Stimulated activated CD8-positive, alpha-beta memory T cell treated with anti-CD3 and anti-CD28 coated beads, Interleukin-4, amount 100 ng/mL, for 1 hour (primary cell): ENCODE measurements at places on chromosomes 4 and X.

- no peak for DNase-seq
These were observed 947.9 kb downstream of the FAT4 start for GRCh38 chr4:126262665-126263064.

DNA sequence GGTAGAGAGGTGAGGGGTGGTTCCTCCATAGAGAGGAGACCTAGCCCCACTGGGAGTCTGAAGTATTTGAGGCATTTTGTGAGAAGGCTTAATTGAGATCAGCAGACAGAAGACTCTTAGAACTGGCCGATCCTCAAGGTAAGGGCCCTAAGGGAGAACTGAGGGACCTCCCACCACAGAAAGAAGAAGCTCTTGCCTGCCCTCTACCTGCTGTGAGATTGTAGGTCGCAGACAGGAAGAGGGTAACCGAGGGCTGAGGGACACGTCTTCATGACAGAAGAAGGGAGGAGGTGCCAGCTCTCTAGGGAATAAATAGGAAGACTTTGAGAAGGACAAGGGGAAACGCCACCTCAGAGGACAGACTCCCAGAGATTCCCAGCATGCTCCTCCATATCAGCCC, 24.1 kb upstream of the MAGEC1 start:
- no peak for DNase-seq

- no peak for DNase-seq
These were observed 77.6 kb downstream of the CWH43 start for GRCh38 chr4:49063670-49064069.

DNA sequence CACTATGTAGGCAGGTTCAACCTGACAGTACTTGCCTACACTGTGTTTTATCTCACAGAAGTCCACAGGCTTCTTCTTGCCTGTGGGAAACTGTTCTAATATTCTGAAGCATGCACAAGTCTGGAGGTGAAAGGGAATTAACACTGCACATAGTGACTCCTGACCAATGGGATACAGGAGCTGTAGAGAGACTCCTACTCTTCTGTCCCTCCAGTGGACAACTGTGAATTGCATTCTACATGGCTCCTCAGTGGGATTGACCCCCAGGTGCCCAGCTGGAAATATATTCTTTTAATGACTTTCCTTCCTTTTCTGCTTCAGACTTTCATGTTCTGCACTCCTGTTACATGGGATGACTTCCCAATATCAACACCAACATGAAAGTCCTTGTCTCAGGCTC, 8.2 kb upstream of the YIPF6 start:
- DNase-seq: no peak

GRCh38 chr4:111934314-111934713, 210.9 kb upstream of the FAM241A start:
- no peak for DNase-seq

GRCh38 chr4:70640192-70640591, 11.6 kb downstream of the ENAM start:
- no peak for DNase-seq

DNA sequence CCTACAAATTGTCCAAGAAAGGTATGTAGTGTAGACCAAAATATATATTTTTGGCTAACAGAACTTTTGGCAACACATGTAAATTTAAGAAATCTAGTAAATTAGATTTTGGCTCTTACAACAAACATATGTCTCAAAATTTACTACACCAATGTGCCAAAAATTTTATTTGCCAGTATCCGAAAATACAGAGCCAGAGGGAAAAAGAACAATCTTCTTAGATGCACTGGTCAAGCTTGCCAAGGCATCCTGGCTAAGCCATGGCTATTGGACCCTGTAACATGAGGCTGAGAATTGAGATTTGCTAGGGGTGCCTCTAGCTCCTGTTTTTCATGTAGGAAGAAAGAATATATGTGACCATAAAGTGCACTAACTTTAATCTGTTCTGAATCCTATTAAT, 91.8 kb downstream of the GABRG1 start:
- DNase-seq: no peak

- DNase-seq: no peak
These were observed 938.3 kb upstream of the IGFBP7 start for GRCh38 chr4:58048491-58048890.

GRCh38 chr4:99315839-99316238, 5.4 kb downstream of the ADH1B start:
- no peak for DNase-seq

DNA sequence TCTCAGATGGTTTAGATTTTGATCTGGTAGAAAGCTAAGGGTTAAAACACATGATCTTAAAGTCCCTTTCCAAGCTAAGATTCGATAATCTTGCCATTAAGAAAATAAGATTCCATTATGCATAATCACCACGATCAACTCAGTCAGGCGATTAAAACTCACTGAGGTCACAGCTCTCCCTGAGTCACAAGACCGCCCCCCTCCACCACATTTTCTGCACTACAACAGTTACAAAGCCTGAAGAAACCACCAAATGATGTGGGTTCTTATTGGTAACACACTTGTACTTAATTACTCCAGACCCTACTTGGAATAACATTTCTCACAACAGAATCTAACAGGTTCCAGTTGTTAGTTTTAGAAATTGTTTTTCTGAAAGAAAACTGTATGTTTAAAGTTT, 62.8 kb downstream of the SH3KBP1 start:
- no peak for DNase-seq

GRCh38 chr4:10753336-10753735, 68.8 kb upstream of the CLNK start:
- DNase-seq: no peak

- DNase-seq: no peak
These were observed 12.5 kb downstream of the SH2D1A start for GRCh38 chrX:124358800-124359383.

GRCh38 chr4:35695421-35695820, 548.9 kb downstream of the ARAP2 start:
- no peak for DNase-seq

DNA sequence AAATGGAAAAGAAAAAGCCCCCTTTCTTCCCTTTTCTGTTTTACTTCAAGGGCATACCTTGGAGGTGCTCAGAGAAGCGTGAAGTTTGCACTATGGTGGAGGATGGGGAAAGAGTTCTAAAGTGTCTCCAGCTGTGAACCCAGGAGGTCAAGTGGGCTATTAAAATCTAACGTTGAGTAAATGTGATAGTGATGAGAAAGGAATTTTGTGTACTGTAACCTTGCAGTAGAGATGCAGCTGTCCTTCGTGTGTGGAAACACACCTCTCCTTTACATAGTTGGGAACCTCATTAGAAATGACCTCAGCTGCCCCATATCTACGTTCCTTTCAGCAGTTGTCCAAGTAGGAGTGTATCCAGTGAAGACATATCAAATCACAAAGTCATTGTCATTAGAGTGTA, 26.5 kb downstream of the ADH5 start:
- DNase-seq: no peak

DNA sequence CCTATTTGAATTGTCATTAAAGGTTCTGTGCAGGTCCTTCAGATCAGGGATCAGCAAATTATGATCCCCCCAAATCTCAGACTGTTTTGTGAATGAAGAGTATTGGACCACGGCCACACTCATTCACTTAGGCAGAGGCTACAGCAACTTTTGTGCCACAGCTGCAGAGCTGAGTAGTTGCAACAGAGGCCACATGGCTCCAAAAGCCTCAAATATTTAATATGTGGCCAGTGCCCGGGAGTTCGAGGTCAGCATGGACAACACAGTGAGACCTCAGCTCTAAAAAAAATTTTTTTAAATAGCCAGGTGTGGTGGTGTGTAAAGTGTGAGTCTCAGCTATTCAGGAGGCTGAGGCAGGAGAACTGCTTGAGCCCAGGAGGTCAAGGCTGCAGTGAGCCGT, 100.7 kb downstream of the NSUN7 start:
- no peak for DNase-seq

DNA sequence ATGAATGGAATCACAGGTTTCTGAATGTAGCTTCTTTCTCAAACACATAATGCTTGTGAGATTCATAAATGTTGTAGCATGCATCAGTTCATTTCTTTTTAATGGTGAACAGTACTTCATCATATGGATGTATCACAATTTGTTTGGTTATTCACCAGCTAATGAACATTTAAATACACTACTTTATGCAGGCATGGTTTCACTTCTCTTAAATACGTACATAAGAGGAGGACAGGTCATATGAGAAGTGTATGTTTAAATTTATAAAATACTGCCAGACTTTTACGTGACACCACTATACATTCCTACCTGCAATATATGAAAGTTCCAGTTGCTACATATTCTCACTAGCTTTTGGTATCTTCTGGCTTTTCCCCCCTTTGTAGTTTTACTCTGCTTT, 65.4 kb downstream of the ANKRD17 start:
- DNase-seq: no peak

- DNase-seq: no peak
These were observed 243.3 kb downstream of the CBR4 start for GRCh38 chr4:168766604-168767316.

GRCh38 chr4:27928761-27929540, 1068.3 kb downstream of the STIM2 start:
- DNase-seq: no peak

DNA sequence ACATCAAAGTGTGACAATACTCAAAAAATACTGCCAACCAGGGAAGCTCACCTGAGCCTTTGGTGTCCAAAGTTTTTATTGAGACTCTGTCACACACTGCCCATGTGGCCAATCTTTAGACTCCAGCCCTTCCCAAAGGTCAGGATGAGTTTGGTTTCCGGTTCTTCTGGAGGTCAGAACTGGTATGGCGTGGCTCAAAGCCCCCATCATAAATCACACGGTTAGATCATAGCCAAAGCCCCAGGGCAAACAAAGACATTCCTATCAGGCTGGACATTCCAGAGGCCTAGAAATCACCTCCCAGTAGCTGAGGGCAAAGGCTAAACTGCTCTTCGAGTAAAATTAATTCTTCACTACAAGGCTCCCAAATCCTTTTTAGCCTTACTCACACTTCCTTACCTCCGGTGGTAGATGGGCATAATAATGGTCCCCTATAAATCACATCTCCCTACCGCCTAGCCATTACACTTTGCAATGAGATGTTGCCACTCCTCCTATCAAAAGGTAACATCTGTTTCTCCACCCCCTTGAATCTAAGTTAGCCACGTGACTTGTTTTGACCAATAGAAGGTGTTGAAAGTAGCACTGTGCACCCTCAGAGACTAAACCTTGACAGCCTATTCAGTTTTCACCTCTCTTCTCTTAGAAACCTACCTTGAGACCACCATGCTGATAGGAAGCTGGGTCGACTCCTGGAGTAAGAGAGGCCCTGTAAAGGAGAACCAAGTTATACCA, 137.8 kb upstream of the DUSP21 start:
- DNase-seq: no peak

DNA sequence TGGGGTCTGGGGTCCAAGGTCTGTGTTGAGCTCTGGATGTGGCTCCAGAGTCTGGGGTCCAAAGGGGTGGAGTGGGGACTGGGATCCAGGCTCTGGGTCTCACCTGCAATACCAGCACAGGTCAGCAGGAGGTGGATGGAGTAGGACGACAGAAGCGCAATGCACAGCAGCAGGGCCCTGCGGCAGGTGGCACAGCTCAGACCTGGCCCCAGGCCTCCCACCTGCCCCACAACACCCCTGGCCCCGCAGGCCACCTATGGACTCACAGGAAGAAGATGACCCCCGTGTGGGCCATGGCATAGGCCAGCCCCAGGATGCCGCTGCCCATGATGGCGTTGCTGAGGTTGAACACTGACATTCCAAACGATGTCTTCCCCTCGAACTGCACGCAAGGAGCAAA, 3.4 kb downstream of the SLC38A5 start:
- DNase-seq: no peak

DNA sequence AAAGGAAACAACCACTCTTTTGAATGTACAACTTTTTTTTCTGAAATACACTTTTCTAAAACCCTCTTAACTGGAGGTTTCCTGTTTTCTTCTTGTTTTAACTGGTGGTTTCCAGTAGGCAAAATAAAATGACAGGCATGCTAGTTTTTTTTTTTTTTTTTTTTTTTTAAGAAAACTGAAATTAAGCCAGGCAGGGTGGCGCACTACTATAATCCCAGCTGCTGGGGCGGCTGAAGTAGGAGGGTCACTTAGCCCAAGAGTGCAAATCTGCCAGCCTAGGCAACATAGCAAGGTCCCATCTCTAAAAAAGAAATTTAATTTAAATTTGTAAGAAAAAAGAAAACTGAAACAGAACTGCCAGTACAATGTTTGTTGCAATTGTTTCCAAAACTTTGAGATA, 44.0 kb downstream of the TMEM144 start:
- DNase-seq: no peak

- DNase-seq: no peak
These were observed 359.3 kb downstream of the GRXCR1 start for GRCh38 chr4:43251841-43252240.

- DNase-seq: no peak
These were observed 46.3 kb upstream of the LONRF3 start for GRCh38 chrX:118928151-118928550.

- DNase-seq: no peak
These were observed 126.9 kb upstream of the HCCS start for GRCh38 chrX:10984213-10984612.

- no peak for DNase-seq
These were observed 306.9 kb upstream of the FGF13 start for GRCh38 chrX:139018436-139018835.

GRCh38 chr4:75723163-75724065, 963 bp upstream of the USO1 start:
- DNase-seq: no peak

DNA sequence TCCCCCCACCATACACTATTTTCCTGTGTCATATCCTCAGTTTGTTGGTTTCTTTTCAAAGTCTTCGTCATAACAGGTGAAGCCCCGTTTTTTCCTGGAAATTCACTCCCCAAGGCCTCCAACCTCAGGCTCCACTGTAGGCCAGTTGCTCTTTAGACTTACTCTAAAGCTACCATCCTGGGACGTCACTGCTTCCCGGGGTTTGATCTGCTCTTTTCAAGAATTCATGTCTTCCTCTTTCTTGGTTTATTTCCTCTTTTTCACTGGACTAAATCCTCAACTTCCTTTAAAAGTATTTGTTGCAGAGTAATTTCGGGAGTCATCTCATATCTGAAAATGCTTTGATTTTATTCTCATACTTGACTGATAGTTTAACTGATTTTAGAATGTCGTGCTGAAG, 6.5 kb upstream of the SERTM2 start:
- DNase-seq: no peak

GRCh38 chrX:21132686-21133393, 241.4 kb upstream of the CNKSR2 start:
- DNase-seq: no peak

- no peak for DNase-seq
These were observed 92.9 kb upstream of the MSX1 start for GRCh38 chr4:4766564-4766963.

GRCh38 chr4:161564230-161564834, 599.5 kb downstream of the FSTL5 start:
- no peak for DNase-seq

- DNase-seq: no peak
These were observed 75.8 kb downstream of the FAM53A start for GRCh38 chr4:1608196-1608820.

DNA sequence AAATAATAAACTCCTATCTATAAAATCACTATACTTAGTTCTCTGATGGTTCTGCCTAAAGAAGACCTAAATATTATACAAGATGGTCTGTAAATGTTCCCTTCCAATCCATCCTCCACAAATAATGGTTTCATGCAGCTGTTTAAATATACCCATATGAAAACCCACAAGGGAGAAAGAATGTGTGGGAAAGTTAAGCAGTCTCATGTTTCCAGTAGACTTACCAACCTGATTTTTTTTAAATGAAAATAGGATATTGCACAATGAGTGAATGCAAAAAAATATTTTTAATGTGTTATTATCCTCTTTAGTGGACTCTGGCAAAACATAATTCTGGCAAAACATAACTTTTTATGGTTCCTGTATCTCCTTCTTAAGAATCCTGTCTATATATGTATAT, 23.3 kb downstream of the CAMK2D start:
- DNase-seq: no peak

GRCh38 chr4:48228949-48229348, 40.7 kb downstream of the TEC start:
- DNase-seq: no peak
